ENCODE measurements at places on chromosomes 5 and 9. TPM values are rescaled to one million over a fixed set of nuclear protein-coding genes. Genes with fewer than 3 reads are reported as not detected.

- no peak for DNase-seq
- no peaks in the 10 kb centered on the region for H3K36me3 ChIP-seq
- H3K4me3 ChIP-seq, result no peak overlapping the region
These were observed 234.1 kb downstream of the TMEM38B start for GRCh38 chr9:105928416-105928815.

DNA sequence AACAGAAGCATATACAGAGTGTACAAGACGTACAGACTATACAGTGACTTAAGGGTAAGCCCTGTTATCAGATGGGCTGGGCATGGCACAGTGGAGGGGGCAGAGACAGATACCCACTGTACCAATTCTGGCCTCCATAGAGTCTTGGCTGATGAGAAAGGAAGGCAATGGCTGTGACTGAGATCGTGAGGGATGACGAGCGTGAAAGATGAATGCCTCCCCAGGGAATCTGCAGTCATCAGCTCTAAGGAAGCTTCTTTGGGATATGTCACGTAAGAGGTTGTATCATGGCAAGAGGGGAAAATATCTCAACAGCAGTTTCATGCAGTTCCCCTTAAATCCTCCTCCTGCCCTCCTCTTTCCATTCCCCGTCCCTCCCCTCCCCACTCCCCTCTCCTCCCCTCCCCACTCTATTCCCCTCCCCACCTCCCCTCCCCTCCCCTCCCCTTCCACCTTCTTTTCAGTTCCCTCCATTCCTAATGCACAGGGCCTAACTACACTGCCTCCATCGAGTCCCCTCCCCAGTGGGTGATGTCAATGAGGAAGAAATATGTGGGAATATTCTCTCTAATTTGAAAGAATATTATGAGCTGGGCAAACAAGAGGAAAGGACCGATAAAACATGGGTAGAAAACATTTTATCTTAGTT is 226.4 kb upstream of the DAP start:
- H3K27ac ChIP-seq, result no peak overlapping the region
- peaks cover 13% of the 10 kb centered on the region for H3K27me3 ChIP-seq
- no peak for DNase-seq
- no peak overlapping the region for H3K4me3 ChIP-seq

Gene ZNF483
- polyA plus RNA-seq, result 0.10 TPM

DNA sequence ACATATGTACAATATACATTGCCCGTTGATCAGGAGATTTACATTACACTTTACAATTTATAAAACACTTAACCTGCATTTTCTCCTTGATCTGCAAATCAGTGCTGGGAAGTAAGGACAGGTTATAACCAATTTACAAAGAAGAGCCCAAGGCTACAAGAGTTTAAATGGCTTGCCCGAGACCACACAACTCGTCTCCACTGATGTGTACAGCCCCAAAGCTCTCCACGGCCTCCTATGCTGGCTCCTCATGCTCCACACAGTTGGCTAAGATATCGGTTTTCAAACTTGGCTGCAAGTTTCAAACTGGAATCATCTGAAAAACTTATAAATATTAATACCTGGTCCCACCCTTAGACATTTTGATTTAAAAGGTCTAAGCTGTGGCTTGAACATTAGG is 10.3 kb downstream of the ACTL7B start:
- no peaks in the 10 kb centered on the region for H3K27me3 ChIP-seq
- H3K4me3 ChIP-seq, result no peak overlapping the region
- DNase-seq, result no peak
- H3K36me3 ChIP-seq, result no peaks in the 10 kb centered on the region

- H3K27me3 ChIP-seq, result peaks cover 9% of the 10 kb centered on the region
- peaks cover under 1% of the 10 kb centered on the region for H3K4me1 ChIP-seq
- H3K36me3 ChIP-seq, result no peaks in the 10 kb centered on the region
- no peak for DNase-seq
These were observed 57.4 kb downstream of the NFIB start for GRCh38 chr9:14256588-14256987.

GRCh38 chr9:32663741-32664140 is 28.3 kb upstream of the TAF1L start:
- H3K27me3 ChIP-seq, result no peaks in the 10 kb centered on the region
- H3K4me3 ChIP-seq, result no peak overlapping the region
- no peaks in the 10 kb centered on the region for H3K4me1 ChIP-seq
- no peak for DNase-seq
- no peak overlapping the region for H3K27ac ChIP-seq

Gene DCTN4
- polyA plus RNA-seq, result 28.1 TPM

GRCh38 chr5:26610577-26610976 is 427.8 kb downstream of the CDH9 start:
- H3K36me3 ChIP-seq, result no peaks in the 10 kb centered on the region
- DNase-seq, result no peak

Gene OGN
- not detected for polyA plus RNA-seq

- DNase-seq, result no peak
- peak overlapping the region; percentile 99 for H3K4me3 ChIP-seq
- H3K27ac ChIP-seq, result peak overlapping the region; percentile 99
- H3K36me3 ChIP-seq, result no peaks in the 10 kb centered on the region
- H3K27me3 ChIP-seq, result no peaks in the 10 kb centered on the region
These were observed 22.8 kb upstream of the NDST1 start for GRCh38 chr5:150484964-150485692.

DNA sequence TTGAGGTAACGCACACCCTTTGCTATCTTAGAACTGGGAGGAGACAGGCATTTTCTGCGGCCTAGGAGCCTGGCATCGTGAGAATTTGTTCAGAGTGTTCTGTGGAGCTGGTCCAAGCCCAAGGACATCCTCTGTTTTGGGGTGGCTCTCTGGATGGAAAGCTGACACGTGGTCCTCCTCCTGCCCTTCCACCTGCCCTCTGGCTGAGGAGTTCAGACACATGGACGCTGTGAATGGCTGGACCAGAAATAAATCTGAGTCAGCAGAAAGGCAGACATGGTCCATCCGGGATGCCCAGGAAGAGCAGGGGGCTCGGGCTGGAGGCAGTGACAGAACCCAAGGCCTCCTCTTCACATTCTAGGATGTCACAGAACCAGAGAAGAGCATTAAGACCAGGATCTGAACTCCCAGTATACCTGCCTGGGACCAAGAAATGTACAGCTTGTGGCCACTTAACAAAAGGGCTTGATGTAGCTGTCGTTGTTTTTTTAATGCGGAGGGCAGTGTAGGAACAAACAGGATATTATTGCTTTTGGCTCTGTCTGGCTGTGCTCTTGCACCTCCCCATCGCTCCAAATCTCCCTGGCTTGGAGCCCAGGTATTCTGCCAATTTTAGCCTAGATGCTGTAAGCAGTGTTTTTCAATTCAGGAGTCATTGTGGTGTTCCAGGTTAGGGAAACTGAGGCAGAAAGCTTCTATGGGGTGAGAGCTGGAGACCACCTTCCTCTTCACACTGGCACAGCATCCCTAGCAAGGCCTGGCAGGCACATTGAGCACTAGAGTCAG is 2.4 kb downstream of the CKMT2 start:
- peaks cover 2% of the 10 kb centered on the region for H3K4me1 ChIP-seq
- no peak for DNase-seq
- H3K36me3 ChIP-seq, result peaks cover 2% of the 10 kb centered on the region
- no peaks in the 10 kb centered on the region for H3K27me3 ChIP-seq
- H3K27ac ChIP-seq, result no peak overlapping the region

Gene TUT7
- 13.3 TPM for polyA plus RNA-seq

Gene FGF10
- polyA plus RNA-seq, result not detected

DNA sequence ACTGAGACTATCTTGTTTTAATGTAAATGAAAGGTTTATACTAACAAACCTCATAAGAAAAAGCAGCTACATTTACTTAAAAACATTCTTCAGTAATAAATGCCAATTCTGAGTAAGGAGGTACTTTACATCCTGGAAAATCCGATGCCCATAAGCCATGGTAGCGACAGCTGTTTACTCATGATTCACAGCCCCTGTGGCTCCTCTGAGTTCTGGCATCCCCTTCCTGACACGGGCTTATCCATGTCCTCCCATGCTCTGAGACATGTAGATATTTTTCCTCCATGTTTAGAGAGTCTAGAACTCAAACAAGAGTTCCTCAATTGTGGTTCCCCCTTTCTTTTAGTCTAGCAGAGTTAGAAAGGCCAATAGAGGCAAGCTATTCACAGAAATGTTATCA is 63.1 kb upstream of the DEPDC1B start:
- H3K4me3 ChIP-seq, result no peak overlapping the region
- no peak overlapping the region for H3K27ac ChIP-seq

Measured in IMR-90 (cell line).